SK-N-SH treated with all-trans-retinoic acid at 6 μM for 48 hours (cell line): ENCODE measurements at places on chromosomes 12 and 14.

DNA sequence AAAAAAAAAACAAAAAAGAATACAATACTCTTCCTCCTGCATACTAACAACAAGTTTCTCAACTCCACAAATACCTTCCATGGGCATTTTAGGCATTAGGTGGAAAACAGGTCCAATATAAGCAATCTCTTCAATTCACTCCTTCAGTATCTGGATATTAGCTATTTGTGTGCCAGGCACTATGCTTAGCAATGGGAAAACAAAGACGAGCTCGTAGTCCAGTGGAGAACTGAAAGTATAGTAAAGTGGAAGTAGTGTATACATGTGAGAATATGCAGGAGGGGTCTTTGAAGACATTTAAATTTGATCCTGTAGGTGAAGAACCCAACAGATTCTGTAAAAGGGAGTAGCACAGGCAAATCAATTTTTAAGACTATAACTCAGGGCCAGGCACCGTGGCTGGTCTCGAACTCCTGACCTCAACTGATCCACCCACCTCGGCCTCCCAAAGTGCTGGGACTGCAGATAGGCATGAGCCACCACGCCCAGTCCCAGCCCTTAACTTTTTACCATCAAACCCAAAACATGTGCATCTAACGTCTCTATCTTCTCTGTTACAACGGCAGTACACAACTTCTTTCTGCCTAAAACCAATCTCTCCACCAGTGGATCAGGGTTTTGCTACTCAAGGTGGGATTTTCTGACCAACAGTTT is 10.6 kb downstream of the HECTD1 start:
- ATAC-seq: no peak

- ATAC-seq: no peak
Observed at GRCh38 chr14:85604714-85605113, 74.8 kb downstream of the FLRT2 start.

- ATAC-seq: peak; percentile 60
Observed at GRCh38 chr14:20610002-20610765, 19.0 kb upstream of the RNASE12 start.

- no peak for ATAC-seq
Observed at GRCh38 chr12:107169200-107169599, 75.9 kb upstream of the CRY1 start.

DNA sequence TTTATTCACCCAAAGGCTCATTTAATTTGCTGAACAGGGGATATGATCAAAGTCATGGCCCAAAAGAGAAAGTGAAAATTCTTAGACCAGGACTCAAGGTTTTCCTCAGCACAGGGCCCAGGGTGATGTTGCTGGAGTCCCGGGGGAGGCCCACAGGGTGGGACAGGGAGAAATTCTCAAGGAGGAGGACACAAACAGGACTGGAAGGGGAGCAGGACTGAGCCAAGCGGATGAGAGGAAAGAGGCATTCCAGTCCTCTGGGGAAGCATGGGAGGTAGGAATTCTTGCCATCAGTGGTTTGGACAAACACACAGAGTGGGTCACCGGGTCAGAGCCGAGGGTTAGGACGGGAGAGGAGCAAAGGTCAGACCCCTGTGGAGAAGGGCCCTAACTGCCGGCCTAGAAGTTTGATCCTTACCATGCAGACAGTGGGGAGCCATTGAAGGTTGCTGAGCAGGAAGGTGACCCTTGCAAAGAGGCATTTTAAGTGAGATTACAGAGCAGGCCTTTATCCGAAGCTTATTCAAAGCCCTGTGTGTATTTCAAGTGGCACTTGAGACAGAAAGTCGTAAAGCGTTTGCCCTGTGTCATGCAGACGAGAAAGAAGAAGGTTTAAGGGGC is 68.4 kb upstream of the PTGR2 start:
- no peak for ATAC-seq

- no peak for ATAC-seq
Observed at GRCh38 chr12:64779354-64779974, 20.3 kb upstream of the GNS start.

DNA sequence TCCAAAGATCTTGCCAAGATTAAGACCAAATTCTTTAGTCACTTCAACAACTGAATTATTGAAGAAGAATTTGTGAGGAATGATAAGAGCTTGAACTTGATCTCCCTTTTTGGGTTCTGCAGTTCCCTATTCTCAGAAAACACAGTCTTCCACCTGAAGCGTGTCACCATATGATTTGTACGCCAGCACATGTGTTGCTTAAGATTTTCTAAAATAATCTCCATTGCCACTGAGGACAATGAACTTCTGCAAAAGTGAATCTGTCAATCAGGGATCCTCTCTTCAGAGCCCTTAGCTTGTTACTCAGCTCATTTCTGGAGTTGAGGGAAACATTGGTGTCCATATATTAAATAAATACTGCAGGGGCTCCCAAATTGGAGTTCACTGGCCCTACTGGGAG is 4.2 kb upstream of the SPIC start:
- no peak for ATAC-seq

DNA sequence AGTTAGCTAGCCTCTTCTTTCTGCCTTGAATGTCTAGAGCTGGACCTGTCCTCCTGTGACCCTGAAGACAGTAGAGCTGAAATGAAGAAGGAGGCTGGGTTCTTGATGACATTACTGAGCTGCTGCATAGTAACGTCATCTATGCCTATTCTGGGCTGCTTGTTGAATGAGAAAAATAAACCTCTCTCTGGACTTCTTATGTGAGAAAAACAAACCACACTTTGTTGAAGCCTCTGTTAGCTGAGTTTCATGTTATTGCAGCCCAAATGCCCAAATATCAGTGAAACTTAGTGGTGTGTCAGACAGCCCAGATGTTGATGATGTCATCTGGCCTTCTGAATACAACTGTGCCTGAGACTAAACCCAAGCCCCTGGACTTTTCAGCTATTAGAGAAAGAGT is 67.0 kb upstream of the MAX start:
- ATAC-seq: no peak

DNA sequence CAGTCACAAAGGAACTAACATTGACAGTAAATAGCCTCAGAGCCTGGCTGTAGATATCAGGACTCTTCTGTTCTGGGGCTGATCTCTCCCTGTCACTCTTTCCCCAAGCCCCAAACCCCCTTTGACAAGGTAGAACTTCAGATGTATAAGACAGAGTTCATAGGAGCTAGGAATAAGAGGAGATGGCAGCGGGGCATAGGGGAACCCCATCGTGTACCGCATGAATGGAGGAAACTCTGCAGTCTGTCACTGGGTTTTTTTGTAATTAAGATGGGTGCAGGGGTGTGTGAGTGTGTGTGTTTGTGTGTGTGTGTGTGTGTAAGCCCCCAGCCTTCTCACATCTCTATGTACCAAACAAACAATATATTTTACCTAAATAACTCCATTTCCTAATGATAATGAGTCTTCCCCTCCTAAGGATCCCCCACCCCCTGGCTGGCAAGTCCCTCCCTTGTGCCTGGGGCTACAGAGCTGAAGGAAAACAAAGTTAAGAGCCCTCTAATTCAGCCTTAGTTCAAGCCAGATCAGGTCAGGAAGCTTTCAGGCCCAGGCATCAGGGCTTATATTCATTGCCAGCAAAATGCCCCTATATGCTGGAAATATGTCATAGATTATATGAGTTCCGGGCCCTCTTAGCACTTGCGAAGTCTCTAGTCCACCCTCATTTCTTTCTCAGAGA is 9.1 kb upstream of the HOXC4 start:
- ATAC-seq: no peak

GRCh38 chr12:64193931-64194330 is 28.2 kb downstream of the KICS2 start:
- no peak for ATAC-seq

- peak; percentile 64; the same call in 2 of the 3 replicates for ATAC-seq
Observed at GRCh38 chr14:58918066-58918738, 270.3 kb upstream of the DAAM1 start.

DNA sequence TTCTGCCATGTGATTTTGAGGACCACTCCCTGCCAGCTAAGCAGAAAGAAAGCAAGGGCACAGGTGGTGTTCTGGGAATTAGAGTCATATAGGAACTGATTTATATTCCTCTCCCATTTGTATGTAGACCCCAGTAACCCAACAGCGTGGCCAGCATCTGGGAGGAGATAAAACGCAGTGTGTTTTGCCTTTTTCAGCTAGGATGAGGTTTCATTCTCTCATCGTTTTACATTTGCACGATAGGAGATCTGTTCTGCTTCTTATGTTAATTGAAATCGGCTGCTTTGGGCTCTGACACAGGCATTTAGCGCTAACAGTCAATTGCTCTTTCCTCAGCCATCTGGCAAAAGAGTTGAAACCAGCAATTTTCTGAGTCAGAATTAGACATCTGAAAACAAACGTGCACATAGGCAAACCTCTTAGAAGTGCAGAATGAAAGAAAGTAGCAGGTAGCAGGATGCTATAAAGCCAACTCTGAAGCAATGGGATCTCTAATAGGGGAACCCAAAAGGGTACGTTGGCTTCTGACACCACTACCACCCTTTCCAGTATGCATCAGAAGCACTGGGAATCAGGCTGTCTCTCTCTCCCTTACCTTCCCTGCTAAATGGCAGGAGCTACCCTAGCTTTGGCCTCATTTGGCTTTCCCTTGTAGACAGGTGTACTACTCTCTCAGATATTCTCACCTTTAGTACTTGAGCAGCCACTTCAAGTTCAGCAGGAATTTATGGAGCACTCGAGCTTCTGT is 219.1 kb downstream of the PHLDA1 start:
- peak; percentile 74 for ATAC-seq

- ATAC-seq: no peak
Observed at GRCh38 chr12:88781909-88782308, 201.6 kb upstream of the KITLG start.

- ATAC-seq: peak; percentile 81
Observed at GRCh38 chr12:22459838-22460490, 84.4 kb downstream of the C2CD5 start.

GRCh38 chr14:85415015-85415712 is 114.8 kb upstream of the FLRT2 start:
- peak; percentile 98 for ATAC-seq

GRCh38 chr12:7602277-7602676 is 63.4 kb downstream of the APOBEC1 start:
- no peak for ATAC-seq
